ENCODE measurements at places on chromosomes 13 and 19. TPM values are rescaled to one million over a fixed set of nuclear protein-coding genes. Genes with fewer than 3 reads are reported as not detected.

DNA sequence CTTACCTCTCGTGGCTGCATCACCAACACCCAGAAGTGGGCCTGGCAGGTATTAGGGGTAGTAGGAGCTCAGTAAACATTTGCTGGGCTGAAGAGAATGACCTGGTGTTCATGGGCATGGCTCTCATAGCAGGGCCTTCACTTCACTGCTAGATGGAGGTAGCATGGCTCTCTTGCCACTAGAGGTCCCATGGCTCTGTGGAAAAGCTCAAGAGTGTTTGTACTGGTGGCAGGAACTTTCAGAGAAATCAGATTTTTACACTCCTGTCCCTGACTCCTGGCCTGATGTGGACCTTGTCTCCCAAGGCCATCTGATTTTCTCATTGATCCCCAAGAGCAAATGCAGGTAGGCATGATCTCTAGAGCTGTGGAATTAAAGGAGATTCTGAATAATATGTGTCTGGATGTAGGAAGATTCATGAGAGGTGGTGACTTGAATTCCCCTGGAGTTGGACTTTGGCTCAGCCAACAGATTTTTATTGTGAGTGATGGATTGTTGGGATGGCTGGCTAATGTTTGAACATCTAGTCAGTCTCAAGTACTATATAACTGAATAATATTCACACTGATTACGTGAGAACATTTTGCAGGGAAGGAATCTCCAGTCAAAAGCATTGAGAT, 5.7 kb downstream of the ZNF574 start:
- no peaks in the 10 kb centered on the region for H3K36me3 ChIP-seq
- H3K27ac ChIP-seq: no peak overlapping the region
- DNase-seq: no peak
- peaks cover 3% of the 10 kb centered on the region for H3K4me1 ChIP-seq
- H3K4me3 ChIP-seq: no peak overlapping the region

- no peaks in the 10 kb centered on the region for H3K27me3 ChIP-seq
- DNase-seq: no peak
- no peak overlapping the region for H3K4me3 ChIP-seq
These were observed 113.5 kb downstream of the FOXO1 start for GRCh38 chr13:40552895-40553294.

DNA sequence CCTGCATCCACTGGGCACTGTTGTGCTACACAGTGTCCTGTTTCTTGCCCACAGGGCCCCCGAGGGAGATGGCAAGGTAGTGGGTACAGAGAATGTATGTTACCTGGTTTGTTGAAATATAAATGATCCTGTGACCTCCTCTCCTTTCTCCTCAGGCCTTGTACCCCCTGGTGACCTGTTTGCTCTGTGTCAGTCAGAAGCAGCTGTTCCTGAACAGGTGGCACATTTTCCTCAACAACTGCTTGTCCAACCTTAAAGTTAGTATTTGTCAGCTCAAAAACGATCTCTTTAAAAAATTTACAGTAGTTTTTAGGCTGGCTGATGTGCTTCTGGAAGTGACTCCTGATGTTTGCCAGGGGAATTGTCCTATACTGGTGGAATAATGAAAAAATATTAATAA, 105.1 kb downstream of the FRY start:
- DNase-seq: no peak
- no peak overlapping the region for H3K4me3 ChIP-seq
- no peaks in the 10 kb centered on the region for H3K27me3 ChIP-seq
- no peaks in the 10 kb centered on the region for H3K36me3 ChIP-seq
- no peak overlapping the region for H3K27ac ChIP-seq

GRCh38 chr19:35279985-35280821, 2.1 kb upstream of the HAMP start:
- no peak overlapping the region for H3K27ac ChIP-seq
- H3K36me3 ChIP-seq: no peaks in the 10 kb centered on the region
- no peak overlapping the region for H3K4me3 ChIP-seq
- no peak for DNase-seq
- H3K27me3 ChIP-seq: no peaks in the 10 kb centered on the region

DNA sequence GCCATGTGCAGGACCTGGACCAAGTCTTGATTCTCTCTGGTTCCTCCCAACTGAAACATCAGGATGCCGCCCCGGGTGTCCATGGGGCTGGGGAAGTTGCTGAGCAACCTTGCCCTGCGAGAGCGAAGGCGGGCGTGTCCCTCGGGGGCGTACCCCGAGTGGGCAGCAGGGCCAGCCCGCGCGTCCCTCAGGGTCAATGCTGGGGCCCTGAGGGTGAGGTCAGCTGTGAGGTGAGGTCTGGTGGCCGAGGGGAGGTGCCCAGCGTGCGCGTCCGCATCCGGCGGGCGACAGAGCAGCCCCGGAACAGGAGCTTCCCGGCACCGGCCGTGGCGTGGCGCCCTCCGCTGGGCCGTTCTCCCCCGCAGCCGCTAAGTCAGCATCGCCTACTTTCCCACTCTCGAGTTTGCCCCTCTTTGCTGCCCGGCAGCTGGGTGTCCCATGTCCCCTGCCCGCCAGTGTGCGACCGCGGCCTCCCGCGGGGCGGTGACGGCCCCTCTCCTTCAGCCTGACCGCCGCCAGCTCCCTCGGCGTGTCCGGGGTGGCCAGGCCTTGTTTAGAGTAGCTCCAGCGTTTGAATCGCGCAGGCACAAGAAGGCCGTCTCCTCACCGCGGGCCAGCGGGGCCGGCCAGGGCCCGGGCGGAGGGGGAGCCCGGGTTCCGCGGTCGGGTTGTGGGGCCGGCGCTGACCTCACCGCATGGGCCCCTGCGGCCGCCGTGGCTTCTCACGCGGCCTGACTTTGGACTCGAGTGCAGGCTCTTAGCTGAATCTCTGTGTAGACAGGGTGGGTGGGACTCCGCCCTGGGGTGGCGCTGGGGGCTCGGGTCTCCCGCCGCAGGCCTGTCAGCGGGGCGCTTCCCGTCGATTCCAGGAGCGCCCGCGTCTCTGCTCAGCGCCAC, 33.0 kb downstream of the GJA3 start:
- no peaks in the 10 kb centered on the region for H3K36me3 ChIP-seq
- H3K4me1 ChIP-seq: peaks cover 7% of the 10 kb centered on the region
- peak overlapping the region; percentile 67 for H3K4me3 ChIP-seq

GRCh38 chr13:70203661-70204229, 95.5 kb upstream of the KLHL1 start:
- H3K4me1 ChIP-seq: no peaks in the 10 kb centered on the region
- DNase-seq: peak; percentile 23
- H3K4me3 ChIP-seq: no peak overlapping the region
- no peak overlapping the region for H3K27ac ChIP-seq

DNA sequence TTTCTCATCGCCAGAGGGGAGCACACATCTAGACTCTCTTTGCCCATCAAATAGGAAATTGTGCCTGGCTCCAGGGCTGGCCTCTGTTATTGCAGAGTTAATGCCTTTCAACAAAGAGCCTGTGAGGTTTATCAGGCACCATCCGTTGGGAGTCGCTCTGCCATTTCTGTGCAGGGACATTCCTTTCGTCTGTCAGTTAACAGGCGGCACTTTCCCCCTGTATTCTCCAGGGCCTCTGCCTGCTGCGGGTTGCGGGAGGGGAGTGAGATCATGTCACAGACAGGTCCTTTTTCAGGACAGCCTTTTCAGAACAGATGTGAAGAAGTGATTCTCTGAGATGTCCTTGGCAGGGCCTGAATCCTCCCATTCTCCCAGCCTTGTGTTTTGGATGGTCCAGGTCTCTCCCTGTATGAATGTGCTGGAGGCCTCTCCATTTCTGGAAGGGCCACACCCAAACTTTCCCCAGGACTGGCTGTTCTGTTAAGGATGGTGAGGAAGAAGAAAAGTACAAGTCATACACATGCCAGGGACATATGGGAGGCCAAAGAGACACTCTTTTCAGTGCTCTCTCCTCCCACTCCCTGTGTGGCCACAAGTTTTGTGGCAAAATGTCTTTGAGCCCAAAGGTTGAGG, 14.9 kb downstream of the SERP2 start:
- DNase-seq: peak; percentile 73
- peaks cover 31% of the 10 kb centered on the region for H3K4me1 ChIP-seq
- no peaks in the 10 kb centered on the region for H3K36me3 ChIP-seq
- no peak overlapping the region for H3K4me3 ChIP-seq
- no peaks in the 10 kb centered on the region for H3K27me3 ChIP-seq

GRCh38 chr13:43924549-43925245, 45.0 kb downstream of the LACC1 start:
- H3K4me3 ChIP-seq: no peak overlapping the region
- DNase-seq: no peak

- DNase-seq: no peak
- H3K27ac ChIP-seq: no peak overlapping the region
- H3K27me3 ChIP-seq: no peaks in the 10 kb centered on the region
- no peaks in the 10 kb centered on the region for H3K36me3 ChIP-seq
These were observed 221.3 kb downstream of the NHLRC3 start for GRCh38 chr13:39259371-39260140.

- peaks cover 57% of the 10 kb centered on the region for H3K27me3 ChIP-seq
- no peak overlapping the region for H3K27ac ChIP-seq
- no peak overlapping the region for H3K4me3 ChIP-seq
- no peak for DNase-seq
These were observed 9.5 kb upstream of the VSTM2B start for GRCh38 chr19:29516358-29516725.

DNA sequence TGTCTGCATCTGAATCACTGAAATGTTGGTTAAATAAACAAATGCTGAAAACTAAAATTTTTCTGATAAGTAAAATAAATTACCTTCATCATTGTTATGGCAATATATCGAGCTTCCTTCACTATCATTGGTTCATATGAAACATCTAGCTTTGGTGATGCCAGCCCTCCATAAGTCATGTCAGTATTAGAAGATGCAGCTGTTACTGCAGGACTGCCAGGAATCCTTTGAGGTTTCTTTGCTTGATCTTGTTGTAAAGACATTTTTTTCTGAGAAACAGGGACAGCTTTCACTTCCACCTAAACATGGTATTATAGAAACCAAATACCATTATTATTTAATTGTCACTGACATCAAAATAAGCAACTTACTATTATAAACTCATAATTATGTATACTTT, 123.7 kb upstream of the FBXL3 start:
- no peak overlapping the region for H3K27ac ChIP-seq
- H3K27me3 ChIP-seq: no peaks in the 10 kb centered on the region
- DNase-seq: no peak
- H3K4me3 ChIP-seq: no peak overlapping the region
- peaks cover 8% of the 10 kb centered on the region for H3K36me3 ChIP-seq

- no peak for DNase-seq
These were observed 131.3 kb downstream of the SUCLA2 start for GRCh38 chr13:47869776-47870175.

SKA3 gene
- total RNA-seq: 39.8 TPM

GADD45GIP1 gene
- 42.2 TPM for total RNA-seq

SOX21 gene
- total RNA-seq: 94.7 TPM

KCNN4 gene
- not detected for total RNA-seq

OR7C1 gene
- total RNA-seq: not detected

IL17D gene
- total RNA-seq: 2.6 TPM

CEACAM4 gene
- not detected for total RNA-seq

All from neural progenitor cell (in vitro differentiated cells).